ENCODE measurements at places on chromosomes 2 and 18.

- DNase-seq, result no peak
Observed at GRCh38 chr18:76363436-76364120, 131.5 kb downstream of the ZNF516 start.

DNA sequence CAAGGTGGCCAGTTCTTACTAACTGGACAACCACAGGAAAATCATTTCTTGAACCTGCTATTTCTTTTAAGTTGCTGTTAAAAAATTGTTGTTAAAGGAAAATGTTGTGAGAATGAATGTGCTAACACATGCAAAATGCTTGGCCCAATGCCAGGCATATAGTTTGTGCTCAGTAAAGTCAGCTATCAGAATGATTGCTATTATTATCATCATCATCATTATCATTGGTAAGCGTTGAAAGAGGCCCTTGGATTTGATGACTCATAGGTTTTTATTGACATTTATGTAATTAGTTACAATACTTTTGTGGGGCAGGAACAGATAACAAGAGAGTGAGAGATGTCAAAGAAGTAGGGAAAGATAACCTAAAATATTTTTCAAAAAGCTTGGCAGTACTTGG, 394.2 kb upstream of the ZEB2 start:
- DNase-seq, result no peak

- no peak for DNase-seq
Observed at GRCh38 chr2:154481336-154481735, 217.2 kb upstream of the KCNJ3 start.

- DNase-seq, result no peak
Observed at GRCh38 chr2:10934308-10934978, 22.7 kb downstream of the KCNF1 start.

DNA sequence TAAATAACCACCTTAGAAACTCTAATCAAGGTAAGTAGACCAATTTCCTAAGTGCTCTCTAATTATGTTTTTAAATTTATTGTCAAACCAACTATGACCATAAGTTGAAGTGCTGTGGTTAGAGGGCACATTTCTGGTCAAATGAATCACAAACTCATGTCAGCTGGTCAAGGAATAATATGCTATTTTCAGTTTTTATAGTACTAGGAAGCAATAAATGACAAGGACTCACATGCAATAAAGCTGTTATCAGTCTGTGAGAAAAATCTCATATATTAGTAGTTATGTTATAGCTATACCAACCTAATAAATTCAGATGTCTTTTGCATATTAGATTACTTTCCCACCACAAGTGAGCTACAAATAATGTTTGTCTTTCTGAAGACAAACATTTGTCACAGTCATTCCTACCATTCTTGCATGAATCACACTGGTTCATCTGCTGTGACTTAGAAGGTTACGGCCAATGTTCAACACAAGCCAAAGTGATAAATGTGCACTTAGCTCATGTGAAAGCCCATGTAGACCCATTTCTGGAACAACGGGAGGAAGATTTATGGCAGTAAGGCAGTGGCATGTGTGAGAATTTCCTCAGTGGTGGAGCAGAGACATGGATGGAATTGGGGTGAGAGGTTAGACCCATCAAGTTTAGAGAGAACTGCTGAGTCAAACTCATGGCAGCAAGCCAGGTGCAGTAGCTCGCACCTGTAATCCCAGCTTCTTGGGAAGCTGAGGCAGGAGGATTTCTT, 27.4 kb upstream of the CCNYL1 start:
- no peak for DNase-seq

- DNase-seq, result no peak
Observed at GRCh38 chr2:156476021-156476849, 40.1 kb downstream of the GPD2 start.

DNA sequence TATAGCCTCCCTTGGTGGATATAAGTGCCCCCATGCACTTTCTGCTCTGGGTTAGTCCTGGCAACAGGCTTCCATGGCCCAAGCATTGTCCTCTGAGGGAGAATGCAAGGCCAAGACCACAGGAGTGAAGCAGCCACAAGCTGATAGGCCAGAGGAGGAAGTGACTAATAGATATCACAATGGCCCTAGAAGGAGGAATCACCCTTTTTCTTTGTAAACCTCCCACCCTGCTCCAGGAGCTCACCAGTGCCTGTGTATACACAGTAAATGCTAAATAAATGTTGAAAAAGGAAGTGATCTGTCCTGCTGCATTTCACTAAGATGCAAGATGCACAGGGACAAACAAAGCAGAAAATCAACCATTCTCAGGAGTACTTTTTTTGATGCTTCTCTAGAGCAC, 49.7 kb upstream of the ABCA12 start:
- no peak for DNase-seq

GRCh38 chr2:231935207-231935524, 9.0 kb upstream of the NPPC start:
- no peak for DNase-seq

- DNase-seq, result no peak
Observed at GRCh38 chr2:237734905-237735623, 63.5 kb upstream of the RBM44 start.

GRCh38 chr18:5294113-5294456, 1.4 kb downstream of the ZBTB14 start:
- DNase-seq, result peak; percentile 28
